ENCODE measurements at places on chromosomes 3 and 15.
A peak's percentile ranks its signal among the peaks of the same experiment; 100 is the strongest.

- no peak for DNase-seq
Observed at GRCh38 chr15:88680241-88681001, 41.6 kb downstream of the ISG20 start.

GRCh38 chr15:52350423-52350822 lies 54.8 kb upstream of the MYO5C start:
- DNase-seq: no peak

DNA sequence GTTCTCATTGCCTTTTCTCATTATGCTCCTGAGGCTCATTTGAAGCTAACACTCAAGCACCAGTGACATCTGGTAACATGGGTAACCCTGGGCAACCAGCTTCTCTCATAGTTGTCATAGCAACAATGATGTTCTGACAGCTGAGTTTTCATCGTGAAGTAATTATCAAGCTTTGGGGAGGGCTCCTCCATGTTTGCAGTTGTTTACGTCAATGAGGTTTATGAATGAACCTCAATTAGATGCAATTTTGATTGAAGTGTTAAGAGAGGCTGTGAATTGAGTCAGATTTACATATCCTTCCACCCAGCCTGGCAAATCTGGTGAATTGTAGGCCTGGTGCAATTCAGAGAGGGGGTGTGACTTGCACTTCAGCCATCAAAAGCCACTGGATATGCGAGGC lies 119.3 kb upstream of the CHD2 start:
- DNase-seq: no peak

GRCh38 chr3:87969620-87970019 lies 89.2 kb downstream of the CGGBP1 start:
- no peak for DNase-seq

DNA sequence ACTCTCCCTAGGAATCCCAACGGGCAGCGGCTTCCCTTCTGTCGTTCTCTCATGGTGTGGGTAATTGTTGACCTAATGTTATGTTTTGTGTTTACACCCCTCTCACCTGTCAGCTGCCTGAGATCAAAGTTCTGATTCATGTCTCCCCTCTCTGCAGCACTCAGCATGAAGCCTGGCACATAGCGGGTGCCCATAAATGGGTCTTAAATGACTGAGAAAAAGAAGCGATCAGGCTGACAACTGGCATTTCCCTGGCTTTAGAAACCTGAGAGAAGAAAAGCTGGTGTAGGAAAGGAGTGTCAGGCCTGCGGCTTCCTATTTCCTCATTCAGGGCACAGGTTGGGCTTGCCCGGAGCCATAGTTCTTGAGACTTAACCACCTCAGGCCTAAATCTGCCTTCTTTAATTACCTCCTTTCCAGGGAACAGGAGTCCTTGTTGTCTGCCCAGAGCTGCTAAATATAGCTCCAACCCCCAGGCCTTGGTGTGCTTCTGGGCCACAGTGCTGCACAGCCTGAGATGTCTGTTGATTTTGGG lies 31.8 kb downstream of the LPP start:
- DNase-seq: no peak

- no peak for DNase-seq
Observed at GRCh38 chr15:72766780-72767179, 16.8 kb downstream of the ADPGK start.

DNA sequence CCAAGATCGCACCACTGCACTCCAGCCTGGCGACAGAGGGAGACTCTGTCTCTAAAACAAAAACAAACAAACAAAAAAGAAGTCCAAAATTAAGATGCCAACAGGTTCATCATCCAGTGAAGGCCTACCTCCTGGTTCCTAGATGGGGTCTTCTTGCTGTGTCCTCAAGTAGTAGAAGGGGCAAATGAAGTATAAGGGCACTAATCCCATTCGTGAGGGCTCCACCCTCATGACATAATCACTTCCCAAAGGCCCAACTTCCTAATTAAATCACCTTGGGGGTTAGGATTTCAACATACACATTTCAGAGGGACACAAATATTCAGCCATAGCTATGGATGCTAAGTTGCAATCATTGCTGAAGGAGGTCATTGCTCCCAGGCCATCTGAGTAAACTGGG lies 45.8 kb downstream of the PCNP start:
- DNase-seq: no peak

DNA sequence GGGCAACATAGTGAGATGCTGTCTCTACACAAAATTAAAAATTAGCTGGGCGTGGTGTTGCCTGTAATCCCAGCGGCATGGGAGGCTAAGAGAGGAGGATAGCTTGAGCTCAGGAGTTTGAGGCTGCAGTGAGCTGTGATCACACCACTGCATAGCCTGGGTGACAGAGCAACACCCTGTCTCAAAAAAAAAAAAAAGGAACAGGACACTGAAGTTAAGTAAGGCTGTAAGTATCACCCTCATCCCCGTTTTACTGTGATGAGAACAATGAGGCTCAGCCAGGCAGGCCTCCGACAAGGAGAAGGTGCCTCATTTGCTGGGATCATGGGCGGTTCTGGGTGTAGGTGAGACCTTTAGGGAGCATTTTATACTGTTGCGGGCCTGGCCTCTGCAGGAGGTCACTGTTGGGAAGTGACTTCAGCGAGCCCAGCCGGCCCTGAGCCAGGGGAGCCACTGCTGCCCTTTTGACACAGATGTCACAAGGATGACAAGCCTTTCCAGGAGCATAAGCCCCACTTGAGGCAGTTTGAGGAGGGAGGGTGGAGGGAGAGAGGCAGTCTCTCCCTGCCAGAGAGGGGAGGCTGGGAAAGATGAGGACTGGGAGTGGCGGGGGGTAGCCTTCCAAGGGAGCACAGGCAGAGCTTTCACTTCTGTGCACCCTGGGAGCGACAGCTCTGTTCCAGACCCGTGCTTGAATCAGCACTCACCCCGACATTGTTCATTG lies 30.8 kb downstream of the IRAK2 start:
- DNase-seq: no peak

DNA sequence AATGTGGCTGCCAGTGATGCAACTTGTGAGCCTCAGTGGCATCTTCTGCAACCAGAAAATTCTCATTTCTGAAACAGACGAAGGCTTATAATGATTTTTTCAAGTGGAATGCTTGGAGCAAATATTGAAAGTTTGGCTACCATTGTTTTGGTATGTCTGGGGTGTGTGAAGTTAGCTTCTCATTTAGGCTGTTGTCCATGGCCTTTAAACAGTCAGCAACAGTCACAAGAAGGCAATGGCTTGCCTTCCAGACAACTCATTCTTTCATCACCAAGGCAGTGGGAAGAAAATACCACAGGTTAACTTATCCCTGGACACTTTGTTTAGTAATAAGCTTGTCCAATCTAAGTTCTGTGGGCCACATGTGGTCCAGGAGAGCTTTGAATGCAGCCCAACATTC lies 4.7 kb upstream of the BNC1 start:
- DNase-seq: no peak

DNA sequence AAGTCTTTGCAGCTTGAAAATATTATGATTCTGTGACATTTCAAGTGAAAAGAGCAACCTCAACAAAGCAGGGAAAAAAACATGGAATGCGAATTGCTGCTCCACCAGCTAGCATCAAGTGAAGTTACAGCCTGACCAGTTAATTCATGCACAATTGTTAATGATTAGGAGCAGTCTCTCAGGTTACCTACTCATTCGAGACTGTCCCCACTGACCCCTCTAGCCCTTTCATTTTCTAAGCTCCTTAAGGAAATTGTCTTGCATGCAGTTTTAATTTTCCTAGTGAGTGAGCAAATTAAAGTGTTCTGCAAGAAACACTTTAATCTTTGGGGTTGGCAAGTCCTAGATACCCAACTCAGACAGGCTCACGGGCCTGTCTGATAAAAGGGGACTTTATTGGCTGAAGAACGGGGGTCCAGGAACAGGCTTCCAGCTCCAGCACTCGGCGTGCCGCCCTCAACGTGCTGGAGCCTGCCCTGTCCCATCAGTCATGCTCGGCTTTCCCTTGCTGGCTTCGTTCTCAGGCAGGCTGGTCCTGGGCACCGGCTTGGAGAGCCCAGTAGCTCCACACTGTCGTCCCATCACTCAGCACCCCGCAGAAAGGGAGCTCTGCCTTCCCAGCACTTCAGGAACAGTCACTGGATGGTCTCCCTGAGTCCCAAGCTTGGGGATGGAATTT lies 18.3 kb downstream of the PODXL2 start:
- DNase-seq: no peak

DNA sequence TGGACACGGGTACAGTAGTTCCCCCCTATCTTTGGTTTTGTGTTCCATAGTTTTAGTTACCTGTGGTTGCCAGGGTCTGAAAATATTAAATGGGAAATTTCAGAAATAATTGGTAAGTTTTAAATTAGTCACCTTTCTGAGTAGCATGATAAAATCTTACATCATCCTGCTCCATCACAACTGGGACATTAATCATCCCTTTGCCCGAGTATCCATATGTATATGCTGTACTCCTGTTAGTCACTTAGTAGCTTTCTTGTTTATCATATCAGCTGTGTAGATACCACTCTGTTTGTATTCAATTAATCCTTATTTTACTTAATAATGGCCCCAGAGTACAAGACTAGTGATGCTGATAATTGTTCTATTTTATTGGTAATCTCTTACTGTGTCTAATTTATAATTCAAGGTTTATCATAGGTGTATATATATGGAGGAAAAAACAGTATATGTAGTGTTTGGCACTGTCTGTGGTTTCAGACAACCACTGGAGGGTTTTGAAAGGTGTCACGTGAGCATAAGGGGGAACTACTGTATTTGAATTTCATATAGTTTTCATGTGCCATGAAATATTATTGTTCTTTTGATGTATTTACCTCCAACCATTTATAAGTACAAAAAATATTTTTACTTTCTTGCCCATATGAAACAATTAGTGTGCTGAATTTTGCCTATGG lies 41.4 kb downstream of the CTDSPL2 start:
- peak; percentile 17 for DNase-seq

DNA sequence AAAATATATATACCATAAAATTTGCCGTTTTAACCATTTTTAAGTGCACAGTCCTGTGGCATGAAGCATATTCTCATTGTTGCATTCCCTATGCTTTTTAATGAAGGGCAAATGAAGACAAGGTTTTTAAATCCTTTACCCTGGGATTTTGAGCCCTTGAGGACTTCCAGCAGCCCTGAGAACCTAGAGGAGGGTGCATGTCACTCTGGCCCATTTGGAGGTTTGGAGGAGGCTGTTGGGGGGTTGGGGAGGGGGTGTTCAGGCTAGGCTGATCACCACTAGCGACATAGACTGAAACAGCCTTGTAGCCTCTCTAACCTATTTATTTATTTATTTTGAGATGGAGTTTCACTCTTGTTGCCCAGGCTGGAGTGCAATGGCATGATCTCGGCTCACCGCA lies 86.0 kb downstream of the SMAD6 start:
- no peak for DNase-seq

GRCh38 chr3:115805520-115805919 lies 182.2 kb downstream of the GAP43 start:
- no peak for DNase-seq

- peak; percentile 52 for DNase-seq
Observed at GRCh38 chr15:76057332-76058000, 2.3 kb upstream of the TMEM266 start.

GRCh38 chr3:123734527-123734902 lies 149.6 kb downstream of the MYLK start:
- no peak for DNase-seq

GRCh38 chr15:87082581-87082980 lies 1002.9 kb downstream of the AGBL1 start:
- DNase-seq: no peak

- DNase-seq: no peak
Observed at GRCh38 chr15:72063186-72063585, 54.8 kb downstream of the MYO9A start.

- DNase-seq: no peak
Observed at GRCh38 chr15:30924353-30924752, 20.6 kb downstream of the FAN1 start.

DNA sequence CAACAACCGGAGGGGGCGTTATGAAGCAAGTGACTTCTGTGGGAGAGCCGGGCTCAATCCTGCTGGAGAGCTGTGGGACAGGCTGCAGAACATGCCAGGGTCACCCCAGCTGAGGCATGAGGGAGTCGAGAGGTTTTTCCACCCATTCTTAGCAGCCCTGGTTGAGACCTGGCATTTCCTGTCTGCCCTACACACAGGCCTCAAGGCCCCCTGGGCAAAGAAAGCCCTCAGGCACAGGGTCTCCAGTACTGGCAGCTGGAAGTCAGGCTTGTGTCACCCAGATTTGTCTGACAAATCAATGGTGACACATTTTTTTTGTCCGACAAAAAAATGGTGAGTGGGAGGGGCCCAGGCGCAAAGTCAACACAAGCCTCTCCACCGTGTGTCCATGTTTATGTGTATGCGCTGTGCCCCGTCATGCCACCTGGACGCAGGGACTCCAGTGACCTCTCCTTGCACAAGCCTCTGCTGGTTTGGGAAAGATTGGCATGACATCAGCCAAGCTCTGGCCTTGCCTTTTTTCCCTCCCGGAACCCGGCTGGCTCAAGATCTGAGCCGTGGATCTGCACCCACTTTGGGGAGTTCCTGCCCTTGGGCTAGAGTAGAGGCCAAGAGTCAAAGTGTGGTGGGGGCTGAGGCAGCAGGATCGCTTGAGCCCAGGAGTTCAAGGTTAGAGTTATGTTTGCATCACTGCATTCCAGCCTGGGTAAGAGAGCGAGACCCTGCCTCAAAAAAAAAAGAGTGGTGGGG lies 20.8 kb upstream of the ALAS1 start:
- DNase-seq: no peak

DNA sequence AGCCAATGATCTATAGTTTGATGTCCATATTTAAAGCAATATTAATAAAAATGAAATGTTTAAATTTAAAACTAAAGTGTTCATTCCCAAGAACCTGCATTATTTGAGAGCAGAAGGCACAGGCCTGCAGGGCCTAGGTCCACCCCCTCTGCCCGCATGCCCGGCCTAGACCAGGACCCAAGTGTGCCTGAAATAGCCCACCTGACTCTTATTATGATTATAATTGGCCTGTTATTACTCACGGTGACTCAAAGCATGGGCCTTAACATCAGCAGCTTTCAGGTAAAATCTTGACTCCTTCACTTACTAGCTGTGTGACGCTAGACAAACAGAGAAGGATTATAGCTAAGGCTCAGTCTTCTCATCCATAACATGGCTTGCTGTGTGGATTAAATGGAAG lies 128.8 kb downstream of the PLCL2 start:
- DNase-seq: no peak

- no peak for DNase-seq
Observed at GRCh38 chr3:127670761-127671522, 1.8 kb upstream of the ABTB1 start.

DNA sequence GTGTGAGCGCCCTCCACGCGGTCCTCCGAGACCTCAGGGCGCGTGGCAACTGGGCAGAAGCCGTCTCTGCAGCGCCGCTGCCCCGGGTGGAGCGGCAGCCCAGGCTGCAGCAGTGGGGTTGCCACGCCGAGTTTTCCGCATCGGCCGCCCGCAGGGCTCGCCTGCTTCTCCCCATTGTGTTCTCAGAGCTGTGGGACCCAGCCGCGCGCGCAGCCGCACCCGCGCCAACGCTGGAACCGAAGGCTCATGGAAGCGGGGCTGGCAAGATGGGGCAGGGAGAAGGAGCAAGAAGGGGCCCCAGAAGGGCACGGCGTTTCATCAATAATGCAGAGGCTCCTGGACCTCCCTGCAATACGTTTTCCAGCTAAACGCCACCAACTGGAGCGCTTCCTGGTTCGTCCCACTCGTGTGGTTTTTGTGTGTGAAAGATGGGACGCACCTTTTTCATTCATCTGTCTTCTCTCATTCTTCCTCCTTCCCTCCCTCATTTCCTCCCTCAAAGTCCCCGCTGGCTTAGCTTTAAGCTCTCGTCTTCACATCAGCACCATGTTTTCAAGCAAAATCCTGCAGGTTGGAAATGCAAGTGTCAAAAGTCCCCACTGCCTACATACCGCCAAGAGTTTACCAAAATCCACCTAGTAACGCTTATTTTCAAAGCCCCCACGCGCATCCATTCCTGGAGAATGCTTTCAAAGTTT lies 1.2 kb downstream of the ROBO1 start:
- no peak for DNase-seq

GRCh38 chr3:178482981-178483380 lies 53.3 kb upstream of the KCNMB2 start:
- no peak for DNase-seq
